ENCODE measurements at places on chromosomes 4 and X.

- DNase-seq, result no peak
These were observed 66.7 kb upstream of the PGRMC2 start for GRCh38 chr4:128354205-128354821.

DNA sequence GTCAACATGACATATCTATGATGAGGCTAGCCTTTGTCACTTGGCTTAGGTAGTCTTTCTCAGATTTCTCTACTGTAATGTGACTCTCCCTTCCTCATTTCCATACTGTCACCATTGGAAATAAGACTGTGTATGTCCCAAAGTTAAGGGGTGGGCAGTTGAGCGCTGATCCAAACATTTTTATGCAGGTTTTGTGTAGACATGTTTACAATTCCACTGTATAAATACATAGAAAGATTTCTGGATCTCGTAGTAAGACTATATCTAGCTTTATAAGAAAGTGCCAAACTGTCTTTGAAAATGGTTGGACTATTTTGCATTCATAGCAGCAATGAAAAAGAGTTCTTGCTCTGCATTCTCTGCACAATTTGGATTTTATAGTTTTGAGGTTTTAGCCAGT lies 227.2 kb downstream of the GPM6A start:
- DNase-seq, result no peak

- no peak for DNase-seq
These were observed 234.1 kb downstream of the CPE start for GRCh38 chr4:165612936-165613335.

- DNase-seq, result no peak
These were observed 28.3 kb upstream of the PLCXD1 start for GRCh38 chrX:252957-253291.

DNA sequence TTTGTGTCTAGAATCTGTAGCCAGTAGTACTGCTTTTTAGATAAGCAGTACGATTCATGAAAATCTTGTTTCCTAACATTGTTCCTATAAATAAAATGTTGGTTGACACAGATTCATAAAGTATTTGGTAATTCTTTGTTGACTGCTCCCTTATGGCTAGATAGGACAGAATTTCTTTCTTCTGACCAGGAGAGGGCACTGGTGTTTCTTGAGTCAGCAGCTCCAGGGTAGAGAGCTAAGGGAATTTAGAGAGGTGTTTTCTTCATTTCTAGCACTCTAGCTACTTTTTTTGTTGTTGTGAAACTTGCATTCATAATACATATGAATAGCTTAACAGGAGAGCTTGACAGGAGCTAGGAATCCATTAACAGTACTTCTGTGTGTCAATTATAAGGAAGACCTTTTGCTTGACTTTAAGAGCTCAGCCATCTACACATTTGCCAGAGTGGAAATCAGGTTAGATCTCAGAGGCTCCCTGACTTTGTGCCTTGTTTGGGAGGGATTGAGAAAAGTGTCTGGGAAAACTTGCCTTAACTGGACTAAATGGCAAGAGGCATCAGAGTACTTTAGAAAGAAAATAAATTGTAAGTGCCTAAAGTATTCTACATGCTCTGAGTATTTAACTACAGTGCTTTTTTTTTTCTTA lies 756.1 kb downstream of the SH3BGRL start:
- DNase-seq, result no peak

DNA sequence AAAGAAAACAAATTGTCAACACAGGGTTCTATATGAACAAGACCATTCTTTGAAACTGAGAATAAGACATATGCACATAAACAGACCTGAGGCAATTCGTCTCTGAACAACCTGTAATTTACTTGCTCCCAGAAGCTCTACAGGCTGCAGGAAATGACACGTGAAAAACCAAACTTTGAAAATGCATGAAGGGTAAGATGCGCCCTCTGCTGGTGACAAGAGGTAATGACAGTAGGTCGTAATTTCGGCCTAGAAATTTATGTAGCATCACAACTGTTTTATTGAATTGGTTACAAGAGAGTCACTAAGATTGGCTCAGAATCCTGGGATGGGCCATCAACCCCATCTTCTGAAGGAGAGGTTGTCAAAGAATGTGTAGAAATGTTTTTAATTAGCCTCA lies 276.5 kb downstream of the PPP4R3C start:
- no peak for DNase-seq

- peak; percentile 92 for DNase-seq
These were observed 746 bp downstream of the REST start for GRCh38 chr4:56908206-56909085.

GRCh38 chrX:108344216-108344615 lies 94.0 kb downstream of the COL4A6 start:
- no peak for DNase-seq

DNA sequence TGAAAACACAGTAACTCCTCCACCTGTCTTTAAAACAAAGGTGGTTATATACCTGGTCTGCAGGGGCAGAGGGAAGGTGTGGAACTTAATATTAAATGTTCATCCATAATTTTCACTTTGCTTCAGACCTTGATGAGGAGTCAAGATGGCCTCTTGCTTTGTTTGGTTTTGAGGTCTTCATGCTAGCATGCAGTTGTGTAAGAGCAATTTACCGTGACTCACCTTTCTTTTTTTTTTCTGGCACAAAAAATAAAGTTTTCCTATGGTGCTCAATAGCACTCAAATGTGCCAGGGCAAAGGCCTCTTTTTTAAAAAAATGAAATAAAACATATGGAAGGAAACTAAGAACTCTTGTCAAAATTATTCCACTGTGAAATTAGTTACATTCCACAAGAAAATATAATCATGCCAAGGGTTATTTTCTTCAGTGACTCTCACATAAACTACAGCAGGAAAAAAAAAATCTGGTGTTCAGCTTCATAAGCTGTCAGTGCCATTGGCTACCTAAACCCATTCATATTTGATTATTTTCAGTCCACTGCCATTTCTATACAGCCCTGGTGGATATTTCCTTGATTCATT lies 128.2 kb downstream of the SLC7A11 start:
- no peak for DNase-seq

DNA sequence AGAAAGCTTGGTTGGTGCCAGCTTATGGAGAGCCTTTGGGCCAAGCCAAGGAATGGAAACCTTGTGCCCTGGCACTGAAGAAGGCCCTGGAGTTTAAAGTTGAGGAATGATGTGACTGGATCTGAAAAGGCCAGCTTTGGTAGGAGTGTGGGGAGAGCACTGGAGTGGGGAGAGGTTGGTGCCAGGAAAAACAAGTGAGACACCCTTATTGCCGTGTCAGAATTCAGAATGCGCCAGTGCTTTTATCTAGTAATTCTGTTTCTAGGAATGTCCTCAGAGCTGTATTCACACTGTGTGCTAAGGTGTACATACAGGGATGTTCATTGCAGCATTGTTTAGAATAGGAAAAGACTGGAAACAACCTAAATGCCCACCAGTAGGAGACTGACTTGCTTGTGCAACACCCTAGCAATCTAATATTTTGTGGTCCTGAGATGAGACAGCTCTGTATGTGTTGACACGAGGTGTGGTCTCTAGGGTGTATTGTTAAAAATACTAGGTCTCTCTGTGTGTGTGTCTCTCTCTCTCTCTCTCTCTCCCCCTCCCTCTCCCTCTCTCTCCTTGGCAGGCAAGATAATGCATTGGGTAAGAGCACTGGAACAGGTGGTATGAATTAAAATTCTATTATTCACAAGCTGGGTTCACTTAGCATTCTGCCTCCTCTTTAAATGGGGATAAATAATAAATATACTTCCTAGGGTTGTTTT lies 107.8 kb downstream of the GATB start:
- no peak for DNase-seq

- no peak for DNase-seq
These were observed 18.3 kb downstream of the AMER1 start for GRCh38 chrX:64186974-64187761.

DNA sequence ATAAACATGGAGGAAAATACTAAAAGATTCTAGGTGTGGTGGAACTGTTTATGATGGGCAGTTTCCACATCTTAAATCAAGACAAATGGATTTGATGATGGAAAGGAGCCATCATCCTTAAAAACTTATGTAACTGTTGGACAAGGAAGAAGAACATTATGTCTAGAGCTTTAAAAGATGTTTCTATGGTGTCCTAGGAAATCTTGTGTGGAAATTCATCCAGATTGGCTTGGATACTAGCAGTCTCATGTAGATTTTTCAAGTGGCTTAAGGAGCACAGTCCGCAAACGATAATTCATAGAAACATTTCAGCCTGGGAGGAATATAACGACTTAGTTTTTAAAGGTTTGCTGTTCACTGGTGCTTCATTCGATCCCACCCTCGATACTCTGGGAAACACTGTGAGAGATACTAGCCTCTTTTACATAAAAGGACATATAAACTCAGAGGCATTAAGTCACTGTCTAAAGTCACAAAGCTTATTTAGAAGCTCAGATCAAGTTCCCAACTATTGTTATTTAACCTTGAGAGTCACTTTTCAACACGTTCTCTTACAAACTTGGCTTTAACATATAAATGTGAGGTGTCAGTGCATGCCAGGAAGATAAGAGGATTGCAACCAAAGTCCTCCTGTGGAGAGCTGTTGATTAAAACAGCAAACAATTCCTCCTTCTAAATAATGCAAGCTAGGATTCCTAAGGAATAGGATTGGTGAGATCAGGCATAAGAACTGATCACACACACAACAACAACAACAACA lies 135.7 kb upstream of the SCML1 start:
- DNase-seq, result no peak

GRCh38 chrX:33138677-33139249 lies 72.6 kb downstream of the DMD start:
- no peak for DNase-seq

DNA sequence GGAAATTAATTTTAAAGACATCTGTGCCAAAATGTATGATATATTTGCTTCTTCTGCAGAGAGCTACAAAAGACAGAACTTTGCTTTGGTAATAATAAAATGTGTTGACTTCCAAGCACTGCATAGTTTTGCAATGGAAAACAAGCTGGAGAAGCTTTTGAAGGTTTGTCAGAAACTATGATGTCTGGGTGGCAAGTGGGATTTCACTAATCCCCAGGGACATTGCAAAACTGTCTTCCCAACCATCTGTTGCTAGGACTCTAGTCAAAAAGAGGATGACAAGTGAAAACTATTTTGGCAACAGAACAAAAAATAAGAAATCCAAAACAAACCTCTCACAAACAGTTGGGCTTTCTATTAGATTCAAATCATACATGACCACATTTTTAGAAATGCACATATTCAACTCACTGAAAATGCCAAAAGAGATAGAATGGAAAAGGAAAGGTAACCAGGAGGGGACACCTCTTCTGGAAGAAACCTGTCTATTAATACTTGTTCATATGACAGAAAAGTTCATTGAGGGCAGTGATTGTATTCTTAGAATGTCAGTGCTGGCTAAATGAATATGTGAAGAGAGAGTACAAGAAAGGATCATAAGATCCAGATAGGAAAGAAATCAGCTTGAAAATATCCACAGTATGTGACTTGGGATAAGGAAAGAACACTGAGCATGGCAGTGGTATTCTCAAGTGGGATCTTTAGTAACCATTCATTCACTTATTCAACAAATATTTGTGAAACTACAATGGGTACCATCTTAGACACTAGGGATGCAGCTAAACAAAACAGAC lies 228.0 kb downstream of the RASL11B start:
- no peak for DNase-seq

GRCh38 chrX:151176231-151176750 lies at the start of gene GPR50:
Gene GPR50 (plus strand): TSS chrX:151176584. CDS start chrX:151176722, 138 bp downstream.
- DNase-seq, result no peak
